ENCODE measurements at places on chromosomes 2 and 18.

DNA sequence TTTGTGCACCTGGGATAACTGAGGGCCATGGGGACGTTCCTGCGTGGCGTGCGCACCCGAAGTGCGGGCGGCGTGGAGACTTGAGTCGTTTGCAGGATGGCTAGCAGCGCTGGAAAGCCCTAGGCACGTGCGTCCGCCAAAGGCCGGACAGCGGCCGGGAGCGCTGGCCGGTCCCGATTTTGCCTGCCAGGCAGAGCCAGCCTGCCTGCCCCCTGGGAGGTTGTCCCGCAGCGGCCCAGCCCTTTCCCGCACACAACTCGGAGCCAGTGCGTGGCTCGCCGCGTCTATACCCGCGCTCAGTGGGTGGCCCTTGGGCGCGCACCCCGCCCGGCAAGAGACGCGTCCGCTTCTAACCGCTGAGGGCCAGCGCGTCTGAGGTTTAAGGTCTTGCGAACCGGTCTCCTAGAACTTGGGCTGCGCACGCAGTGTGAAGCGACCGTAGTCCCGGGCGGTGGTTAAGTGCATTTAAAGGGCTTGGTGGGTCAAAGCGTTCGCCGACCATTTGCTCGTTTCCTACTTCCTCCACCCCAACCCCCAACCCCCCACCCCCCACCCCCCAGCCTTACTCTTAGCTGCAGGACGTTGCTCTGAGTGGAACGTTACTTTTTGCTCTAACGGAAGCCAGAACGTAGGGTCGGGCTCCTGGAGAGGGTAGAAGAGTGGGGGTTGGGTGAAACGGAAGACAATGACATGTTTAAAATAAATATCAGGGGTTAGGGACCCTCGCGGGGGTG lies 627 bp downstream of the CDCA7 start:
- peak; percentile 23 for DNase-seq

- no peak for DNase-seq
These were observed 118.8 kb downstream of the IKZF2 start for GRCh38 chr2:213032607-213033006.

- DNase-seq, result peak; percentile 48
These were observed at the start of gene DCTN1 for GRCh38 chr2:74379851-74380789. TSS of gene DCTN1 (minus strand) at chr2:74380311. CDS start at chr2:74380037, 274 bp downstream.

DNA sequence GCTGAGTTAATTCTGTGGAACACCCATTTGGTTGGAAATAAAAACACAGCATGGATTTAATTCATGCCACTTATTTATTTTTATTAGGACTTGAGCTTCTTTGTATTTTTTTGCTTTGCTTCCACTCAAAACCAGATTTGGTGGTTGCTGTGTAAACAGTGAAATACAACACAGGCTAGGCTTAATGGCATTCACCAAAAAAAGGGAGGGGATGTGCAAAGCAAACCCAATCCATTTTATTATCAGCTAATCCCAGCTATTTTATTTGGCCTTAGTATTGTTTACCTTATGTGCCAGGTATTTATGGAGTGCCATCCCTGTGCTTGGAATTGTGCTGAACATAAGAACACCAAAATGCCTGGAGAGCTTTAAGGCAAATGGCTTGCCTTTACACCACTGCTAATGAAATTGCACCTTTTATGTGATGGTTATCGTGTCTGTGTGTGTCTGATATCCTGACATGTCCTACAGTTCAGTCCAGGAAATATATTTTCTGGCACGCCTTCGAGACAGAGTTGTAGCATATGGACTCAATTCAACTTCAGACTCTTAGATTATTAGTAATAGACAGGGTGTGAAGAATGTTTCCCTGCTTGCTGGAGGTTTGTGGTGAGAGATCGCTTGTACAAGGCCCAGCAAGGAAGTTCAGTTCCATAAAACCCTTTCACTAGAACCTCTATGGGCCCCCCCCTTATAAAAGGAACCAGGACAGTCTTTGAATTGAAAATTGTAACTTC lies 99.6 kb downstream of the PRPF40A start:
- no peak for DNase-seq

GRCh38 chr18:28834889-28835288 lies 658.0 kb upstream of the CDH2 start:
- no peak for DNase-seq

GRCh38 chr2:55729136-55729685 lies 35.6 kb upstream of the PNPT1 start:
- DNase-seq, result no peak

DNA sequence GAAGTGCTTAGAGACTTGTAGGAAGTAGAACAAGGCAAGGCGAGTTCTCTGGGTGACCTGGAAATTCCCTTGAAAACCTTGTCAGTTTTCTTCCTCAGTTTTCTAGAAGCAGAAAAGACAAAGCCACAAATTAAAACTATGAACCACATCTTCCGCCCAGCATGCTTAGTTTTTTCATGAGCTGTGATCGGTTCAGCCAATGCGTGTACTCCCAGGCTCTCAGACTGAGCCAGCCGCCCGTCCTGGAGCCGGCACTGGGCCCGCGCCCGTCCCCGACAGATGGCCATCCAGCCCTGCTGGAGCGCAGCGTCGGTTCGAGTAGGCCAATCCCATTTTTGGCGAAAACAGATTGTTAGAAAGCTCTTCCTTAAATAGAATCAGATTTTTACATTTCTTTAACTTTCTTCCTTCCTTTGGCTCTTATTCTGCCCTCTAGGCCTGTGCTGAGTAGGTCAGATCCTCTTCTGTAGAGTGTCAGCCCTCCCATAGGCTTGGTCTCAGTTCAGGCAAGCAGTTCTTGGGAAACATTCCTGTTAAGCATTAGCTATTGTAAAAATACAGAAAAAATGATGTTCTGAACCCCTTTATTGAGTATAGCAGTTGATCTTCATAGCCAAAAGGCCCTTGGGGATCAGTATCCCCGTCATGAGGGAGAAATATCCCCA lies 112.5 kb downstream of the NCK2 start:
- no peak for DNase-seq

GRCh38 chr18:69161383-69162028 lies 239.2 kb upstream of the DOK6 start:
- DNase-seq, result no peak

- no peak for DNase-seq
These were observed 686.2 kb upstream of the FSHR start for GRCh38 chr2:49840428-49840975.

- DNase-seq, result no peak
These were observed 41.4 kb downstream of the AQP12A start for GRCh38 chr2:240732911-240733622.
